ENCODE measurements at places on chromosomes 1 and 21.

DNA sequence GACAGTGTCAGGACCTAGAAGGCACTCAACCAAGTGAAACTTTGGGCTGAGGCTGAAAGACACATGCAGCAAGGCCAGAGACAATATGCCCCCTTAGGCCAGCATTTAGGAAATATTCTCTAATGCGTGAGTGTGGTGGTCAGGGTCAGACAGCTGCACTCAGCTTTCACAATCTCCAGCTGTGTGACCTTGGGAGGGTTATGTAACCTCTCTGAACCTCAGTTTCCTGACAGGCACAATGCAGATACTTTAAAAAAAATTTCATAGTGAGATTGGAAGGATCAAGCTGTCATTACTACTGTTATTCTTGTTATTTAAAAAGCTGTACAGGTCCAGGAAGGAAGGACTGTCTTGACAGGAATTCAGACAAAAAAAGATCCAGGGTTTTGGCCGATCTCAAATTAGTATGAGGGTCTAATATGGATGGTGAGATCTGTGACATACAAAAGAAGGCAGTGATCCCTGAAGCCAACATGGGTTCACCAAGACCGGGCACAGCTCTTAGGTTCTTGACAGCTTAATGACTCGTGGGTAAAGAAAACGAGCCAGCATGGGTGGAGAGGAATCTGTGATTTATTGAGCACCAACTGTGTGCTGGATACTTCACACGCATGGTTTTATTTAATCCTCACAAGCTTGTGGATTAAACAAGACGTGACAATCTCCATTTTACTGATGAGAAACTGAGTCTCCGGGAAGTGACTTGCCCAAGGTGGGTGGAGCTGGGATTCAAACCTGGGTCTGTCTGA is 54.6 kb upstream of the POU3F1 start:
- no peak for DNase-seq

DNA sequence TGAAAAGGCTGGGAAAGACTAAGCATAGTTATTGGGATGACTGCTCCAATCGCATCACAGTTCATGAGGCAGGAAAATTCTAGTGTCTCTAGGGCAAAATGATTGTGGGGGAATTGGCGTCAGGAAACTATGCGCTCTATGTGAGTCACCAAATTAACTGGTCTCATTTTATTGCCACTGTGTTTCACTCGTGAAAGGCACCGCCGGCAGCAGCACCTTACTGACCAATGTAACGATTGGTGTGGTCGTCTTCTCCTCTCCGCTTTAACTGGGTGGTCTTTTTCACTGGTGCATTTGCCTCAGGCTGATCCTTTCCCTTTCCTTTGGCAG is 83.5 kb downstream of the SPAG17 start:
- no peak for DNase-seq

- peak; percentile 18 for DNase-seq
These were observed 71.1 kb upstream of the CD34 start for GRCh38 chr1:207981976-207982375.

- no peak for DNase-seq
These were observed 322.6 kb downstream of the LTN1 start for GRCh38 chr21:28669971-28670653.

- DNase-seq = no peak
These were observed 49.6 kb downstream of the PLA2G4A start for GRCh38 chr1:186878356-186878755.

GRCh38 chr1:245873883-245874671 is 633.0 kb downstream of the SMYD3 start:
- DNase-seq = no peak

All from activated CD4-positive, alpha-beta T cell treated with anti-CD3 and anti-CD28 coated beads for 48 hours (primary cell).